ENCODE measurements at places on chromosomes 5 and 9.

DNA sequence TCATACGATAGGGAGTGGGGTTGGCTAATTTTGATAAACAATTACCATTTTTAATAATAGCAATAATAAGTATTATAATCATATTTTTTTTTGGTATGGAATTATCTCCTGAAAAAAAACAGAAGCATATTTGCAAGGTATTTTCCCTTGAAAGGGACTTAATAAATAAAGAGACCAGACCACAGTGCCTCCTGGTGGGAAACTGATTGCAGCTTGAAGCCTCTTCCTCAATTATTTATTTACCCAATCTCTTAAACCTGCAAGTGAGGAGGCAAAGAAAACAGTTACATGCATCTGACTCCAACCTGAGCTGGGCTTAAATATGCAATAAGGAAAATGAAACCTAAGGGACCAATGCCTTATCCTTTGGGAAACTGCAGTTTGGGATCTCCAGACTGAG, 388.1 kb upstream of the ACO1 start:
- DNase-seq, result no peak

GRCh38 chr5:158461240-158461854, 602.4 kb upstream of the CLINT1 start:
- no peak for DNase-seq

DNA sequence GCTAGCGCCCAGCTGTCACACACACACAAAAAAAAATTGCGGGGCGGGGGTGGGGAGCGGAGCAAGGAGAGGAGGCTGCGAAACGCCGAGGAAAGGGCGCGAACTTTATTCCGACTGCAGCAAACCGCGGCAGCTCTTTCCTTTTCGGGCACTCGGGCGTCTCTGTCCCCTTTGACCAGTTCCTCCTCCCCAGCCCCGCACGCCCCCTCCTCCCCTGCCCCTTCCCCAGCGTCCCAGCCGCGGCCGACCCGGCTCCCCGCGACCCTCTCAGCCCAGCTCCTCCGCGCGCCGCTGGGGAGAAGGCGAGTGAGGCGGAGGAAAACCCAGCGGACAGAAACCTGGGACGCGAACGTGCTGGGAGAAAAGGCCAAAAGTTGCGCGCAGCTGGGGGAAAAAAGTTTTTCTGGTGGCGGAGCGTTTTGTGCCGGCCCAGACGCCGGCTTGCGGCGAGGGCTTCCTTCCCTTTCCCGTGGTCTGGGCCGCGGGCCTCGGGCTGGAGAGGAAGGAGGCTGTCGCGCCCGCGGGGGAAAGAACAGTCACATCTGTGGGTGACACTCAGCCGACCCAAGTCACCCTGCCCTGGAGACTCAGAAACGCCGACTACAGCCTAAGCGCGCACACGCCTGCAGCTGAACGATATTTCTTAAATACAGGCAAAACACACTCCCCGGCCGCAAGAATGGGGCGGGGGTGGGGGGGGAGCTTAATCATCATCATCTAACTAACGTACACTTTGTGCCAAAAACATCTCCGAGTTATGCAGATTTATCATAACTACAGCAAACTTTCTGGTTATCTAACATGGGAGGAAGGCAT, 1.1 kb upstream of the BNC2 start:
- no peak for DNase-seq

GRCh38 chr5:74556631-74557595, 83.6 kb downstream of the ENC1 start:
- no peak for DNase-seq

DNA sequence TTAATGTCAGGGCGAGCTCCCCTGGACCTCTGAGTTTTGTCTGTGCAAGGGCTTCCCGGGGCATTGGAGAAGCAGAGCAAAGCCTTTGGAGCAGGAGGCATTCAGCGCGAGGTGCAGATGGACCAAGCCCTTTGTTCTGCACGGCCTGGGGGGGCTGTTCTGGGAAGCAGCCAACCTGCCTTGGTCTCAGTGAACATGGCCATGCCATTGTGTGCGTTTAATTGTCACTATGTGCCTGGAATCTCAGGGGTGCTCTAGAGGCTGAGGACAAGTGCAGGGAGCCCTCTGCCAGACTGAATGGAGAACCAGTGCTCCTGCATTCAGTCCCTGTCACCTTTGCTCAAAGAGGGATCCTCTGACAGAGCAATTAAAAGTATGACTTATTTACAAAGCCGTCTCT, 329.4 kb downstream of the IRX1 start:
- no peak for DNase-seq

- no peak for DNase-seq
Measured at GRCh38 chr9:114016629-114017423, 61.3 kb downstream of the AMBP start.

GRCh38 chr5:103259705-103260355, 1.3 kb downstream of the MACIR start:
- DNase-seq, result no peak

- no peak for DNase-seq
Measured at GRCh38 chr5:168525856-168526255, 3.2 kb upstream of the FBLL1 start.

DNA sequence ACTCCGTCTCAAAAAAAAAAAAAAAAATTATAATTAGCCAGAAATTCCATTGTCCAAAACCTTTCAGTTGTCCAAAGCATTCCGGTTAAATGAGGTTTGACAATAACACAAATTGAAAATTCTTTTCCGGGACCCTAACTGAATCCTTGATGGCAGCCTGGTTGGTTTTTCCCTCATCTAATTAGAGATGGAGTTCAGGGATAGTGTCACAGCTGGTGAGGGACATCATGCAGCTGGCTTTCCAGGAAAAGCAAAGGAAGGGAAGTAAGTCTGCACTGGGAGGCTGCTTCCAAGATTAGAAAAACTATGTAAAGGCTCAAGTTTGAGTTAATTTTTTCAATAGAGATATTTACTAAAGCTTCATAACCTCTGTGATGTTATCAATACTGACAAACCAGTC, 195.4 kb downstream of the ADAMTS12 start:
- no peak for DNase-seq

GRCh38 chr9:81578606-81579005, 110.7 kb downstream of the TLE1 start:
- DNase-seq, result no peak

GRCh38 chr5:170121321-170121720, 15.6 kb downstream of the FOXI1 start:
- no peak for DNase-seq

GRCh38 chr9:38047301-38048251, 21.5 kb downstream of the SHB start:
- DNase-seq, result no peak

DNA sequence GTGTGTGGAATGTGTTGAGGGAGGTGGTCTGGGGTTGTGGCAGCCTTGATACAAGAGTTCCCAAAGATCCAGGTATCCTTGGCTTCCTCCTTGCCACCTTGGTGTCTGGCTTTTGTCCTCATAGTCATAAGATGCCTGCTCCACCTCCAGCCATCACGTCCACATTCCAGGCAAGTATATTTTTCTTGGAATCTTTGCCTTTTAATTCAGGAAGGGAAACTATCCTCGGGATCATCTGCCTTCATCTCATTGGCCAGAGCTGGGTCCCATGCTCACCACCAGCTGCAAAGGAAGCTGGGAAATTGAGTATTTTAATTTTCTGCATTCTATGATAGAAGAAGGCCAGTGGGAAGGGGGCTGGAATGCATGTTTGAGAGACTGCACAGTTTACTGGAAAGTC, 186.7 kb downstream of the C9orf50 start:
- no peak for DNase-seq

DNA sequence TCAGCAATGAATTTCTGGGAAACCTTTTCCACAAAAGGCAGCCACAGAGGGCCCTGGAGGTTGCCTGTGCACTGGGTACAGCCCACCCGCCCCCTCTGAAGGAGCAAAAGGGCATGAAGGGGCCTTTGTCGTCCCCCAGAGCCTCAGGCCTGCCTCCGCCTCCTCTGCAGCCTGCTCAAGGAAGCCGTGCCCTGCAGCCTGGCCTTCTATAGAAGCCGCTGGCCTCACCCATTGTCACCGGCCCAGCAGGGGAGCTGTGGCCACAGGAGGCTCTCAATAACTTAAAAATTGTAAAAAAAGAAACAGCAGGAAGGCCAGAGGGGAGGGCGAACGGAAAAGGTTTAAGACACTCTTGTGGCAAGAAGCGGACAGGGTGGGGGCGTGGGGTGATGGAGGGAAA, 213.3 kb downstream of the IRX2 start:
- no peak for DNase-seq

- no peak for DNase-seq
Measured at GRCh38 chr5:5460311-5460710, 37.8 kb downstream of the ICE1 start.

- DNase-seq, result no peak
Measured at GRCh38 chr9:127700594-127701255, 6.1 kb upstream of the CFAP157 start.

DNA sequence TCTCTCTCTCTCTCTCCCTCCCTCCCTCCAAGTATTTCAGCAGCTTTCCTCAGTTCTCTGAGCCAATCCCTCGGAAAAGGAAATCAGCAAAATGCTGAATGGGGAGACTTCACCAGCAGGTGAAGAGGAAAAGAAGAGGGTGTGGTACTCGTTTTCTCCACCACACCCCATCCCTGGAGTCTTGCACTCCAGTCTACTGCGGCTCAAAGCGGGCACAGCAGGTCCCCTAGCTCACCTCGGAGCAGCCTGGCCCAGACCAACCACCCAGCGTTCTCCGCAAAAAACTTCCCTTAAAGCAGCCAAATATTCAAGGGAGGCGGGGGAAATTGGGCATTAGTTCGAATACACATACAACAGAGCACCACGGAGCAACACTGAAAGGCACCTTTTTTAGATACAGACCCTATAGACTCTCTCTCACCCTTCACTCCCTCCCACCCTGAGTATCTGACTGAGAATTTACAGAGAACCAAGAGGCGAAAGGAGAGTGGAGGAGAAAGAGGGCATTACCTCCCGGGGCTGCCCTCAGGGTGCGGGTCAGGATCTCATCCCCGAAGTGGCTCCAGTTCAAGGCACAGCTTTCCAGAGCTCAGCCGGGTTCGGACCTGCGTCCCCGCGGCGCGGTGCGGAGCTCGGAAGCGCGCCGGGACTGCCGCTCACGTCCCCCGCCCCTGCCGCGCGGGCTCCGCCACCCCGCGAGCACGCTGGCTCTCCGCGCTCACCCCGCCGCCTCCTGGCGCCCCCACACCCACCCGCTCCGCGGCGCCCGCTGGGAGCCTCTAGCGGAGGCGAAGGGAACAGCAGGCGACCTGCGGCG, 1638.5 kb upstream of the C9orf72 start:
- DNase-seq, result no peak

DNA sequence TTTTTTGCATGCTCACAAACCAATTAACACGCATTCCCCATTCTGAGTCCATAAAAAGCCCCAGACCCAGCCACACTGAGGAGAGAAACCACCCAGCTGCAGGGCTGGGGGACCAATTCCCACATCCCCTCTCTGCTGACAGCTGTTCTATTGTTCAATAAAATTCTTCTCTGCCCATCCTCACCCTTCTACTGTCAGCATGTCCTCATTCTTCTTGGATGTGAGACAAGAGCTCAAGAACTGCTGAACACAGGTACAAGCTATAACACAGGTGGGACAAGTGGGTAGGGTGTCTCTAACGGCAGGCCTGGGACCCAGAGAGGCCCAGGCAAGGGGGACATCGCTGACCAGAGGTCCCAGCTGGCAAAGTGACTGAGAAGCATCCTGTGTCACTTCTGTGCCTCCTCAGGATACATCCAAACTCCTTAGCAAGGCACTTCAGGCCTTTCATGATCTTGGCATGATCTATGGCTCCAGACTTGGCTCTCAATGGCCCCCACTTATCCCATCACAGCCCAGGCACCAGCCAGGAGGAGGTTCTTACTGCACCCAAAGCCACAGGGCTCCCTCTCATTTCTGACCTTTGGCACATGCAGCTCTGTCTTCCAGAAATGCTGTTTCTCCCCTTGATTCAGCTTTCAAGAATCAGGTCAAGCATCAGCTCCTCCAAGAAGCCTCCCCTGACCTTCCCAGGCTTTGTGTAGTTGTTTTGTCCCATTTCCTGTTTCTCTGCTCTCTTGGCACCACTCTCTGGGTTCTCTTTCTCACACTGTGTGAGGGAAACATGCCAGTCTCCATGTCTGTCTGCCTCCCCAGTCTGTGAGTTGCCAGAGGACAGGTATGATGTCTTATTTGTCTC, 7.3 kb upstream of the ALDH1B1 start:
- no peak for DNase-seq

DNA sequence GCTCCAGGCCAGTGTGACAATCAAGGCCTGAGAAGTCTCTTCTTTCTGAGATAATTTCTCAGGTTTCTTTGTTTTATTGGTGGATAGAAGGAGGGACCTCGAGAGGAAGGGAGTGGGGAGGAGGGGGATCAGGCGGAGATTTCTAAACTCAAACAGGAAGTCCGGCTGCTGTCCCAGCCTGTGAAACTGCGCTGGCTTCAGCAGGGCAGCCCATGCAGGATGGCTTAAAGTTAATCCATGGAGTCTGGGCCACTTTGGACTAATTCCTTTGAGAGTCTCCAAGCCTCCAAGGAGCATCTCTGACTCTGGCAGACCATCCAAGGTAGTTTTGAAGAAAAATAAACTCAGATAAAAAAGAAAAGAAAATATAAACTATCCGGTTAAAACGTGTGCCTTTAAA, 378.5 kb downstream of the MLLT3 start:
- DNase-seq, result no peak

DNA sequence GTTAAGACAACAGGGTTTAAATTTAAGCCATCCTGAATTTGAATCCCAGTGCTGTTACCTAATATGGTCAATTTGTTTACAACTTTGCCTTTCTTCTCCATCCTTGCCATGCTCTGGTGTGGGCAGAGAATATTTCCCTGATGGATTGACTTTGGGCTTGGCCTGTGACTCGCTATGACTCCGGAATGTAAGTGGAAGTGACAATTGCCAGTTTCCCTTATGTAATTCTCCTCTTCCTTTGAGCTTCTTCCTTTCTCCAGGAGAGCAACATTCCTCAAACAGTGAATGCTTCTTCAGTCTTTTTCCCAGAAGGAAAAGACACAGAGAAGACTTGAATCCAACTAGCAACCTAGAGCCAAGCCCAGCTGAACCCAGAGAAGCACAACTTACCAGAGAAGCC, 159.1 kb downstream of the LURAP1L start:
- DNase-seq, result no peak

DNA sequence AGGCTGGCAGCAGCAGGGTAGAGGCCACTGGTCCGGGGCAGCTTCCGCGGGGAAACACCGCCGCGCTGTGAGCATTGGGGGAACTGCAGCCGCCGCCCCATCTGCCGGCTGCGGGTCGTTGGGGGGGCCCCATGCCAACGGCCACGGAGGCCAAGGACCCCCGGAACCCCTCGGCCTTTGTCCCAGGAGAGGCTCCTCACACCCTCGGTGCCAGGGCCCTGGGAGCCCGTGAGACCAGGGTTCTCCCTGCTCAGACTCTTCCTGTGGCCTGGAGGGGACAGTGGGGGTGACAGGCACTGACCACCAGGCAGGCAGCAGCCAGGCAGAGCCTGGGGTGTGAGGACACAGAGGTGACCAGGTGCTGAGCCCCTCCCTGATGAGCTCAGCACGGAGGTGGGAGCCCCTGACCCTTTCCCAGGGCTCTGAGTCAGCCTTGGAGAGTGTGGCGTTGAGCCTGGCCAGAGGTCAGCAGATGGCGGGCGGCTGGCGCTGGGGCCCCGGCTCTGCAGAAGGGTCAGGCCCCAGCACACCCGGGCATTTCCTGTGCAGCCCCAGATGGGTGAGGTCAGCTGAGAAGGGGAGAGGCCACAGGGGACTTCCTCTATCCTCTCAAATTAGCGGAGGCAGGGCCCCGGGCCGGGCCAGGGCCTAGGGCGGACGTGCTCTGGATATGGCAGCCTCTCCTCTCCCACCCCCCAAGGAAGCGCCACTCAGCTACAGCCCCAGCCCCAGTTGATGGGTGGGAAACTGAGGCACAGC, 17.9 kb upstream of the EGFL7 start:
- DNase-seq, result peak; percentile 65

All from activated gamma-delta T cell treated with Interleukin-2 at 50 U/mL for 16 hours (primary cell).